ENCODE measurements at places on chromosomes 12 and 14.

DNA sequence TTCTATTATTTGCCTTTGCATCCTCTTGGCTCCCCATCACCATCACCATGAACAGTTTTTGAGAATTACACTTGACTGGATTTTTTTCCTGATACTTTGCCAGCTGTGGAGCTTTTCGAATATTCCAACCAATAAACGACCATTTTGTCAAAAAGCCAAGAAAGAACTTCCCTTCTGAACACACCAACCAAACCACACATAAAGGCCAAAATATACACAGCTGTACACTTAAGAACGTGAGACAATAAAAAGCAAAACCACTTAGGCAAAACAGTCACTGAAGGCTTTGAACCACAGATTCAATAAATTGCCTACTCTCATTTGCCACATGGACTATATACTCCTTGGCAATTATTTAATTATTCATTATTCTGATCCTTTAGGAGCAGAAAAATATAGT is 1.1 kb downstream of the C14orf93 start:
- no peak for DNase-seq

DNA sequence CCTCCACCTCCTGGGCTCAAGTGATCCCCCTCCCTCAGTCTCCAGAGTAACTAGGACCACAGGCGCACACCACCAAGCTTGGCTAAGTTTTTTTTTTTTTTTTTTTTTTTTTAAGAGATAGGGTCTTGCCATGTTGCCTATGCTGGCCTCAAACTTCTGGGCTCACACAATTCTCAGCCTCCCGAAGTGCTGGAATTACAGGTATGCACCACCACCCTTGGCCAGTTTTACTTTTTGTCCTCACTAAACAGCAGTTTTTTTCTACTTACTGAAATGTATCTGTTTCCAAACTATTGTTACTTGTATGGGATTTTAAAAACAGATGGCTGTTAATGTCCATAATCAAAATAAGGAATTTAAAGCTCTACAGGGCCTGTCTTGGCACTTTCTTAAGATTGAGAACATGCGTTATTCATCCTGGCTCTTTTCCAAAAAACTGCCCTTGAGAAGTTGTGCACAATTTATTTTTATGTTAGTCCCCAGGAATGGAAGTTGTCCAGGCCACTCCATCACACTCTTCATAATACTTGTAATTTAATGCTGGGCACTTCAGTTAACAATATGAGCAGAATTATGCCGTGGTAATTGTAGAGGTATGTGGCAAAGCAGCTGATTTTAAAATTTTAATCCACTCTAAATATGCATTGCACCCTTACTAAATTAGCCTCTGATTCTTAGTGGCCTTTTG is 51.9 kb upstream of the REP15 start:
- no peak for DNase-seq

GRCh38 chr12:27493260-27493940 is 30.6 kb upstream of the PPFIBP1 start:
- no peak for DNase-seq

GRCh38 chr12:62597253-62597652 is 130.6 kb downstream of the MON2 start:
- DNase-seq: no peak

GRCh38 chr14:54893151-54893760 is 9.4 kb downstream of the GCH1 start:
- peak; percentile 55 for DNase-seq

DNA sequence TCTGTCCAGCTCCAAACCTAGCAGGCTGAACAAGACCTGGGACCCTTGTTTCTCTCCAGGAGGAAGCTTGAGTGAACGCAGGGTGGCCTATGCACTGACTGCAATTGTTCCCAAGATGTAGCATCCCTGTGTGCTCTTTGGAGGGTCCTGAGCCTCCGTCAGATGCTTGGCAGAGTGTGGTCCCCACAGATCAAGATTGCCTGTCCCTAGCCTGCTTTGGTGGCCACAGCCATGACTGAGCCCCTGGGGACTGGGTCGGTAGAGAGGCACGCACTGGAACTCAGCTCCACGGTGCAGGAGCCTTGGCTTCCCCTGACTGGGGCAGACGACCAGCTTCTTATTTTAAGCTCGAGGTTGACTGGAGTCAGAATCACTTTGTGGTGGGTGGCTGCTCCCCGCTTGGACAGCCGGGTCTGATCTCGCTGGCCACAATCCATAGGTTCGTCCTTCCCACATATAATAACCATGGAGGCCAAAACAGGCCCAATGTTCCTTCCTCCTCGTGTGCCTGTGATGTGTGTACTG is 97.8 kb downstream of the LGMN start:
- no peak for DNase-seq

DNA sequence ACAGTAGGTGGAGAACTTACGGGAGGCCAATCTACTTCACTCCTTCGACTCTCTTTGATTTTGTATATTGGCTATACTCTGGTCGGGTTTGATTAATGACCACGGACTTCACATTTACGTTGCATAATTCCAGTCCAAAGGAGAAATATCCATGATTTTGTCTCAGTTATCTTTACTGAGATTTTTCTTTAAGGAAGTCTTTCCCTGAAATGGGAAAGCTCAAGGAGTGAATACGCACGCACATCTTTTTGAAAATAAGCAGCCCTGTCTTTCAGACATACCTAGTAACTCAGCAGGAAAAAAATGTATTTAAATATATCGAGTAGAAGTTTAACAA is 5.7 kb upstream of the ALX1 start:
- DNase-seq: no peak

GRCh38 chr12:5511644-5512600 is 80.0 kb downstream of the NTF3 start:
- DNase-seq: no peak

DNA sequence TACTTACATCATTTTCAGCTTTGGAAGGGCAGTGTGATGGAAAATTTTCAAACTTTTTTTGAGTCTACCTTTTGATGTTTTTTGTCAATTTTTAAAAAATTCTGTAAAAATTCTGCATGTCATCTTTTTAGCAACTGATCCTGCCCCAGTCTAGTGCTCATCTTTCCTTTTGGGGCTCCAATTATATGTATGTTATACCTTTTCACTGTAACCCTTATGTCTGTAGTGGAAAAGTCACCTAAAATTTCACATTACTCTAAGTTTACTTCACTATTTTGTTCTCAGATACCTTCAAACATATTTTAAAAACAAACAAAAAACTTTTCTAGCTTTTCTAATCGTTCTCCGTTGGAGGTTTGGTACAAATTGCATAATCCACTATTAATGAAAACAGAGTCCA is 32.5 kb upstream of the MYRFL start:
- no peak for DNase-seq

- peak; percentile 60 for DNase-seq
These were observed 87.5 kb downstream of the SETD3 start for GRCh38 chr14:99393059-99393655.

DNA sequence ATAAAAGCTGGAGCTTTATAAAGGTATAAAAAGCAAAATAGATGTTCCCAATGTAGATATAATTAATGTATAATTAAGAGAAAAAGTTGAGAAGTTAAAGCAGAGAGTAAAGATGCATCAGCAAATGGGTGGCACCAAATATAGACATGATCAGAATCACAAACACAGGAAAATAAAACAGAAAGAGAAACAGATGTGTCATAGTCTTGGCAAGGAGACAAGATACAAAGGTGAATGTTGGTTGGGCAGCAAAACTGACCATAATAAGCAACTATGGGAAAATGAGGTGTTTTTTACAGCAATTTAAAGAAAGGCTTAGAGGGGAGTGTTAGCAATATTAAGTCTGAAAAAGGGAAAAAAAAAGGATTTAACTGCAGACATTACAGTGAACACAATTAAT is 135.4 kb upstream of the CLEC14A start:
- DNase-seq: no peak

Data from BE2C (cell line).